ENCODE measurements at places on chromosomes 2 and 18. TPM values are rescaled to one million over a fixed set of nuclear protein-coding genes. Genes with fewer than 3 reads are reported as not detected.

DNA sequence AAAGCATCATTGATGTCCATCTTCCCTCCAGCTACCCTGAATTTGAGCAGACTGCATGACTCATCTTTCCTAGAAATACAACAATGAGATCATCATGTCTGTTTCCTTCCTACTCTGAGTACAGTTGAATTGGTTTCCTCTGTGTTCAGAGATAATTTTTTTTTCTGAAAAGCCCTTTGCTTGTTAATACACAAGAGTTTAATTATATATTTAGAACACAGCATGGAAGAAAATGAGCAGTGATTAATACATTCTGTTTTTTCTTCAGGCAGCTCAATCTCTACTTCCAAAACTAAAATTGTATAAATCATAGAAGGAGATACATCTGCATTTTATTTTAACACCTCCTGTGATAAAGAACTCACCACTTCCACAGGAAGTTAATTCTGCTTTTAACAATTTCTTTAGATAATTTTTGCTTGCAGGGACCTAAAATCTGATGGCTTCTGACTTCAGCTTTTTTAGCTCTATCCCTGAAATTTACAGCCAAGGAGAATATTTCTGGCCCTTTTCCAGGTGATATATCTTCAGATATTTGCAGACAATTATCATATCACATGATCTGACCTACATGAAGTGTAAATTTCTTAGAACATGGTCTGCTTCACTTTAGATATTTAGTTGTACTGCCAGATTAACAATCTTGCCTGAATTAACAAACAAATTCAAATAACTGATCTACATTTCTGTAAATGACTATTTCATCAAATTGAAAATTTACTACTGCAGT, 249.0 kb downstream of the TRIB2 start:
- no peak for DNase-seq

ATG9A gene
- total RNA-seq: 48.5 TPM

DNA sequence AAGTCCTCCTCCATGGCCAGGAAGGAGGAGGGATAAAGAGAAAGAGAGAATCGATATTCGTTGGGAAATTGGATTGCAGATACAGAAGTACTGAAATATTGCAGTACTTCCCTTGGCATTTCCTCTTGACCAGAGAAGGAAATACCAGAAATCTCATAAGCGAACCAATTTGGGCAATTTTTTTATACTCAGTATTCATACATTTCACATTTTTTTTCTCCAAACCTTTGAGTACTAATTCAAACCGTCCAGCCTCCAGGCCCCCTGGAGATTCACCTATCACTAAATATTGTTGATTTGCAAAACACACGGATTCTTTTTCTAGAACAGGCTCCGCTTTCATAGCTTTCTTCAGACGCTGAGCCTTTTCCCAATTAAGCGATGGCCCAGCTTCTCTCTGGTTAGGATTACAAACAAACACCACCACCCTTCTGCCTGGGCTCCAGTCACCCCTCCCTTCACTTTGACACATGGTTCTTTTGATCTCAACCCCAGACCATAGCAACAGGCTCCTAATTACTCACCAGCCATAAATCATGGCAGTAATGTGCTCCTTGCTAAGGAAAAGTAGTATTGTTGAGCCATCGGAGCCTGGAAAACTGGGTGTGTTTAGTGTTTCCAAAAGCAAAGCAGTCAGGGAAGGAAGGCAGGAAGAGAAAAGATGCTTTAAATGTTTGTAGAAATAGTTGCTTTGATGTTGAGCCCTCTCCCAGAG, 138.4 kb upstream of the CCDC68 start:
- DNase-seq: no peak

- no peak for DNase-seq
These were observed 52.4 kb downstream of the ITSN2 start for GRCh38 chr2:24307961-24308360.

DNER gene
- total RNA-seq: 0.15 TPM

GRCh38 chr2:27728081-27728858, 43.2 kb upstream of the MRPL33 start:
- DNase-seq: no peak

- DNase-seq: no peak
These were observed 164.0 kb downstream of the RDH14 start for GRCh38 chr2:18396329-18397010.

MEP1B gene
- total RNA-seq: 0.15 TPM
